Stimulated activated CD4-positive, alpha-beta T cell treated with anti-CD3 and anti-CD28 coated beads, Interleukin-1b, Interleukin-23, amount 100 ng/mL, for 4 hours (primary cell): ENCODE measurements at places on chromosomes 6 and 20.

- no peak for DNase-seq
Observed at GRCh38 chr6:26235302-26235670, 129.7 kb upstream of the BTN3A2 start.

DNA sequence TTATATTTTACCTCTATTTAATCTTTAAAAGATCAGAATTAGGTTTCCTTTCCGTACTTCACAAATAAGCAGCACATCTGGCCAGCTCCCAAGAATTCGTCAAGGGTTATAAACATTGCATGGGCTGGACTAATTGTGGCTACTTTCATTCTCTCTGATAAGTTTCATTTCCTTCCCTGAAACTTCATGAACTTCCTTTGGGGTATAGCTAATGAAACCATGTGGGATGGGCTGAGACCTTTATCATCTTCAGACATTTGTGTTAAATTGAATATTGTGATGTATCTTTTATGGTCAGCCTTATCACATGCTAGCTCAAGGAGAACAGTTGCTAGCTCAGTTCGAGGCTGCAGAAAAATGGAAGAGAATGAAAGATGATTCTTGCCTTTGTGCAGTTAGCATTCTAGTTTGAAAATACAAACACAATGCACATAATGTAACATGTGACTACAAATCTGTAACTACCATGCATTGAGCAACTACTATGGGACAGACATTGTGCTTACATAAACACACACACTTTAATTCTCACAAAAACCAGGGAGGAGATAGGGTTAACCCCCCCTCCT is 1.7 kb upstream of the GMPR start:
- no peak for DNase-seq

- DNase-seq: no peak
Observed at GRCh38 chr6:67068781-67069180, 1361.8 kb upstream of the EYS start.

DNA sequence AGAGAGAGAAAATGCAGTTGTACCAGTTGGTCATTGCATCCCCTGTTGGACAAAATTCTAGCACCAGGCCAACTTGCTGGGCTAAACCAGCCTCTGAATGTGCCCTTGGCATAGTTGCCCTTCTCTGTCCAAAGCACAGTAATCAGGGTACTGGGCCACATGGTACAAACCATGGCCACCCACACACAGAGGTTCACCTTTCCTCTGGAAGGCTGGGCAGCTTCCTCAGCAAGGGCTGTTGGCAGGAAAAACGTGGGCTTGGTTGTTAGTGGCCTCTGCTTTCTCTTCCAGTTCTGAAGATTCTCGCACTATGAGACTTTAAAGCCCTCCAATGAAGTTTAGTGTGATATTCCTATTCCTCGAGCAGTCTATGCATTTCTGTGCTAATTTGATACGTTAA is 706 bp downstream of the DDO start:
- DNase-seq: no peak

- peak; percentile 3 for DNase-seq
Observed at GRCh38 chr6:154868143-154868594, 126.9 kb upstream of the TIAM2 start.
